M059J (cell line): ENCODE measurements at places on chromosomes 12 and 14.

DNA sequence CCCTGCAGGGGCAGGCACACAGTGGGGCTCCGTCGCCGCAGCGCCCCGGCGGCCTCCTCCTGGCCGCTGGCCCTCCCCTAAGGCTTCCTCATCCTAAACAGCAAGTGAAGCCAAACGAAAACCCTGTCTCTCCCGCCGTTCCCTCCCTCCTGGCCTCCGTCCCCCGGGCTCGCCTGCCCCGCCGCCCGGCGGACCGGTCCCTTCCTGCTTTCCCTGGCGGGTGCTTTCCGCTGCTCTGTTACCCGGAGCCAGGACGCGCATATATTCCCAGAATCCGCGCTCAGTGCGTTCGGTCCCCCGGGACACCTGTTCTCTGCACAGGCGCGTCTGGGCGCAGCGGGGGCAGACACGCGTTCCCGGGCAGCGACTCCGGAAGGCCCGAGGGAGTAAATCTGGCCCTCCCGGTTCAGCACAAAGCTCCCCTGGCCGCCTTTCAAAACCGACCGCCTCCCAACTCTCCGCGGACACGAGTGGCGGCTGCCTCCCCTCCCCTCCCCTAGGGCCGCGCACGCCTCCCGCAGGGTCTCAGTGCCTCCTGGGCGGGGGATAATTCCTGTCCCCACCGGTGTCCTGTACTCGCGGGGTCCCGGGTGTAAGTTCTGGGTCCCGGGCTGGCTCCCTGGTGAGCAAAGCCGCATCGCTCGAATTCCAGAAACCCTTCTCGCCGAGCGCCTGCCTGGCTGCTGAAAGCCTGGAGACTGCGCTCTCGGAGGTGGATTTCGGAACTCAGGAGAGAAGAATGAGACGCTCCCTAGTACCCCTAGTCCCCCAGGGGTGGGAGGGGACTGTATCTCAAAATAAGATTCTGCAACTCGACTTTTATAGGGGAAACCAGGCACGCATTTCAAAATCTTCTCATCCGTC is 21.4 kb upstream of the CEP170B start:
- DNase-seq: no peak

DNA sequence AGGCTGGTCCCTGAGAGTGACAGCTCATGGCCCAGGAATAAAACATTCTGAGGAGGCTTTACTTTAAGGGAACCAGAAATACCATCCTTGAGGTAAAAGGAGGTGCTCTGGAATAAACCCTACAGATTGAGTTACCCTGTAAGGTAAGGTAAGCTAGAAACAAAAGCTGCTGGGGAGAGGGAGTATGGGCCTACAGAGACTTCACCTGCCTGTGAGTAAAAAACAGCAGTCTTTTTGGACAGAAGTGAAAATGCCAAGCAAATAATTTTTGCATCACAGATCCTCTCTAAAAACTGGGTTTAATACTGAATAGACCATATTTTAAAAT is 41.2 kb downstream of the CORO1C start:
- no peak for DNase-seq

DNA sequence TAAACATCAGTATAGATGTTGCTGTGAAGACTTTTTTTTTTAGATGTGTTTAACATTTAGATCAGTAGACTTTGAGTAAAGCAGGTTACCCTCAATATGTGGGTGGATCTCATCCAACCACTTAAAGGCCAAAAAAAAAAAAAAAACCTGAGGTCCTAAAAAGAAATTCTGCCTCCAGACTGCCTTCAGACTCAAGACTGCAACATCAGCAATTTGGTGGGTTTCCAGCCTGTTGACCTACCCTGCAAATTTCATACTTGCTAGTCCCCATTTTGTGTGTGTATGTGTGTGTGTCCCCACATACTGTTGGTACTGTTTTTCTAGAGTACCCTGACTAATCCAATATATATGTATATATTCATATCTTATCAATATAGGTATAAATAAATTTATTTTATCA is 55.6 kb downstream of the OSBPL8 start:
- no peak for DNase-seq

DNA sequence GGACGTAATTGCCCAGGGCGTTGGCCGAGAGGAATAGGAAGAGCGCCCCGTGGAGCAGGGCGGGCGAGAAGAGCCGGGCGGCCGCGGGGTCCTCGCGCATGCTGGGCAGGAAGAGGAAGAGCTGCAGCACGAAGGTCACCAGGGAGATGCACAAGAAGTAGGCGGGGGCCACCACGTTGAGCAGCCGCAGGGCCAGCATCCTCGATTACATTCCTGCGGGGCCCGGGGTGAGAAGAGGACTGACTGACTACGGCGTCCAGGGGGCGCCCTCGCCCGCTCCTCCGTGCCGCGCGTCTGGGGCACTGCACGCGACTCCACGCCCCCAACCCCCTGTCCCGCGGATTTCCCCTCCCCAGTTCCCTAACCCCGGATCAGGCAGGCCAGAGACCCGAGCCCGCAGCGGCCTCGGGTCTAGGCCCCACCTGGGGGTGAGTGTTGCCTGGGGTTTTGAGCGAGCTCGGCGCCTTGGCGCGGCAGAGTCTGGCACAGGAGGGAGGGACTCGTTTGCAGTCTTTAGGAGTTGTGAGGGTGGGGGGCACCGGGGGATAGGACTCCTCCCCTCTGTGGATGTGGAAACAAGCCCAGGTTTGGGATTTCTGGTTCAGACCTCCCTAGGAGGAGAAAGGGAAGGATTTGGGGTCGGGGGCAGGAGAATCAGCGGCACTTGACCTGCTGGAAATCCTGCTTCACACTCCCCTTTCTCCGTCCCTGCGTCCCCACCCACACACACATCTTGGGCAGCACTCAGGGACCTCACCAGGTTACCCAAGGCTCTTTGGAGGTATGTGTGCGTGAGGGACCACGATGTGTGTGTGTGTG is 1.8 kb downstream of the ZDHHC22 start:
- DNase-seq: peak; percentile 22

DNA sequence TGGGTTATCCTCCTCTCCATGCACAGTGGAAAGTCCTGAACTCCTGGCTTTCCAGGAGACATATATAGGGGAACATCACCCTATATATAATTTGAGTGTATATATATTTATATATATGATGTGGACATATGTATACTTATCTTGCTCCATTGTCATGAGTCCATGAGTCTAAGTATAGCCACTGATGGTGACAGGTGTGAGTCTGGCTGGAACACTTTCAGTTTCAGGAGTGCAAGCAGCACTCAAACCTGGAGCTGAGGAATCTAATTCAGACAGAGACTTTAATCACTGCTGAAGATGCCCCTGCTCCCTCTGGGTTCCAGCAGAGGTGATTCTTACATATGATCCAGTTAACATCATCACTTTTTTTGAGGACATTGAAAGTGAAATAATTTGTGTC is 4.4 kb downstream of the SSTR1 start:
- no peak for DNase-seq

DNA sequence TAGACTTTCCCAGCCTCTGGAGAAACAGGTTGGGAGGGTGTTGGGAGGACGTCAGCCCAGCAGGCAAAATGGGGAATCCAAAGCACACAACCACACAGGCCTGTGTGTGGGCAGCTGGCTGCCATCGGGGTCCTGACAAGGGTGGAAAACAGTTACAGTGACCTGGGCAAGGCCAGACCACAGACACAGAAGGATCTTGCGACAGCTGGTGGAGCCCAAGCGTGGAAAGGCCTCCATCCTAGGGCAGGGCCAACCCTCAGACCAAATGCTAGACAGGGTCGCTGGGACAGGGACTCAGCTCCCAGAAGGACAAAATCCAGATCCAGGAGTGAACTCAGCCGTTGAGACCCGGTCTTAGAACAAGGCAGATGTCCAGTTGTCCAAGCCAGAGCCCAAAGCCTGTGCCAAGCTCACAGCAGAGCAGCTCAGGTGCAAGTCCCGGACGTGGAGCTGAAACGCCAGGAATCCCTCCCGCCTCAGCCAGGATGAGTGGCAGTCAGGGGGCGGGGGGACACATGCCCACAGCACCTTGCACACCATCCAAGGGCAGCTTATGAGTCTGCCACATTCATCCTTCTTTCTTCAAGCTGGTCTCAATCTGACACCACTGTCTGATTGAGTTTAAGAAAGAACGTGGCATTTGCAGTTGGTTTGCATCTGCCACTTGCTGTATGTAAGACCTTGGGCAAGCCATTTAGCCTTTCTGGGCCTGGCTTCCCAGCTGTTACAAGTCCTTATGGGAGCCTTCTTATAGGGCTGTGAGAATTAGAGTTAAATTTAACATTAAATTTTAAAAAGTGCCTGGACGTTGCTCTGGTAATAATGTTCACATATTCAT is 37.6 kb downstream of the DEGS2 start:
- DNase-seq: no peak

DNA sequence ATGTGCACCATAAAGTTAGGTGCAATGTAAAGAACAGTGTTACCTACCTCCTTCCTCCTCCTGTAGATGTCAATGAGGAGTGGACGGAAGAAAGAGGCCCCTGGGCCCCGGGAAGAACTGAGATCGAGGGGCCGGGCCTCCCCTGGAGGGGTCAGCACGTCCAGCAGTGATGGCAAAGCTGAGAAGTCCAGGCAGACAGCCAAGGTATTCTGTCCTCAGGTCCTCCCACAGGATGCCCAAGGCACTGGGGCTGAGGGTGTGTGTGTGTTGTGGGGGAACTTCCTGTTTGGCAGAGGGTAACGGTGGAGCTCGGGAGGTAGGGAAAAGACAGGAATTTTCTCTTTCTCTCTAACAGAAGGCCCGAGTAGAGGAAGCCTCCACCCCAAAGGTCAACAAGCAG is 6.4 kb downstream of the ATN1 start:
- peak; percentile 69 for DNase-seq

DNA sequence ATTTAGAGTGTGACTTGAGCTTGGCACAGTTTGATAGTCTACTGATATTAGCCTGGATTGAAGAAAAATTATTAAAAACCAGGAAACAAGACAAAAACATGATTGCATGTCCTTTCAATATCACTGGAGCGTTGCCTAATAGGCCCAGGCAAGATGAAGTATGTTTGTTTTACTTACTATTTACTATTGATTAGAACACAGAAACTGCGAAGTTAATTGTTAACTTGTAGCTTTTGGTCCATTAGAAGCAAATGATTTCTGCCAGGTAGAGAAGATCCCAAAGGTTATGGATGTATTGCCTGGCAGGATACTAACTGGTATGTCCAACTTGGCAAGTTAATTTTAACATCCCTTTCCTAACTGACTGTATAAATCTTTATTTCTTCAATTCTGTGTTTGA is 268.9 kb downstream of the ETNK1 start:
- DNase-seq: no peak

GRCh38 chr12:6553051-6553868 is 2.6 kb downstream of the IFFO1 start:
- DNase-seq: peak; percentile 91

- no peak for DNase-seq
Observed at GRCh38 chr12:39692258-39692853, 72.8 kb upstream of the ABCD2 start.

DNA sequence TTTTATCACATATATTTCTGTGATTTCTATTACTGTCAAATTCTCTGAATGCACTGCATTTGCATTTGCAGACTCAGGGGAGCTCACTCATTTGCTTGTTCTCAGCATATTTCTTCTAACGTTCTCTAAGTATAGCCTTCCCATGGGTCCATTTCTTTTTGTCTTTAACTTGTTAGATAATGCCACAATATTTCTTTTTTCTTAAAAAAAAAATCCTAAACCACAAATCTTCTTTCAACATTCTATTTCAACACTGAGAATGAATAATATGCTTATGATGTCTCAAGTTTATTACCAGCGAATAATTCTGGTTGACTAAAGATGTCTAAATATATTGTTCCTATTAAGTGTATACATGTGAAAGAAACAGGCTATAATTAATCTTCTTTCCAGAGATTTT is 200.2 kb downstream of the ANO6 start:
- DNase-seq: no peak

- no peak for DNase-seq
Observed at GRCh38 chr12:94792693-94793092, 142.3 kb upstream of the TMCC3 start.

- DNase-seq: no peak
Observed at GRCh38 chr14:20971705-20972021, 16.4 kb downstream of the RNASE2 start.

GRCh38 chr14:93047661-93048060 is 68.1 kb downstream of the ITPK1 start:
- DNase-seq: no peak

DNA sequence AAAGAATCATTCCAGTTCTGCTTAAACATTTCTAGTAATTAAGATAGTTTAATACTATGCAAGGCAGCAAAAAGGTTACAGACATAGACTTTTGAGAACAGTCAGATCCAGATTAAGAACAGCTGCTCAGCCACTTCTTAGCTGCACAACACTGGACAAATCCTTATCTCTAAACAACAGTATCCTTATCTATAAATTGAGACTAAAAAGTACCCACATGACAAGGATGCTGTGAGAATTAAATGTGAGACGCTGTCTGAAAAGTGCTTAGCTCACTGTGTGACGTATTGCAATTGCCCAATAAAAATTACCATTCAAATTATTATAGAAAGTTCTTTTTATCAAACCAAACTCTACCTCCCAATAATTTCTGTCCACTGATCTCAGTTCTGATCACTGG is 35.5 kb downstream of the BORCS5 start:
- DNase-seq: no peak

- DNase-seq: peak; percentile 99
Observed at GRCh38 chr12:68497702-68498101, 113.0 kb upstream of the RAP1B start.

DNA sequence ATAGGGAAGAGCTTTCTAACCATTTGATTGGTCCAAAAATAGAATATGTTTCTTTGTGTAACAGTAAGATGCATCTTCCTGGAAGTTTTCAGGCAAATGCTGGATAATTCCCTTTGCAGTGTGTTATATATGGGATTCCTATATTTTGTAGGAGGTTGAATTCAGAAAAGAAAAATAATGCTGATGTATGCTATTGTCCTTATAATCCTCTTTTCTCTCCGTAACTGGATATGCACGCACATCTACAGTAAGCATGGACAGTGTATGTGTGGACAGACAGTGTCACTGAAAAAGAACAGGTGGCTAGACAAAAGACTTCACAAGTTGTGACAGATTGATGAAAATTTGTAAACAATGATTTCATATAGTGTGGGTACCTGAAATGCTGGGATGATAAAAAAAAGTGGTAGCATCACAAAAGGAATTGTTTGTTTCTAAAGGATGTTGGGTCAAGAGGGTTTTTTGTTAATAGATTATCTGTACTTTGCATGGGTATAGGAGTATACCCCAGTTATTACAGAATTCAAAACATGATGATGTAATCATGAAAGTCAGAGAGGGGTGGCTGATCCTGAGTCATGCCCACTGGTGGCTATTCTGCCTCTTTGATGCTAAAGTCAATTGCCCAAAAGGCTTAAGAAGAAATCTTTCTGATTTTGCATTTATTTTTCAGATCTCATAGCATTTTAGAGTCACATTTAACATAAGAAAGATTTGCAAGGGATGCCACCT is 160.7 kb upstream of the TMTC1 start:
- DNase-seq: no peak

- no peak for DNase-seq
Observed at GRCh38 chr12:29086325-29087271, 62.5 kb upstream of the FAR2 start.

GRCh38 chr14:75851574-75851866 is 130.3 kb downstream of the TGFB3 start:
- DNase-seq: no peak

GRCh38 chr14:70002589-70003346 is 123.6 kb downstream of the SMOC1 start:
- DNase-seq: no peak

- DNase-seq: no peak
Observed at GRCh38 chr12:11707535-11707934, 58.1 kb downstream of the ETV6 start.

- DNase-seq: no peak
Observed at GRCh38 chr12:124241776-124242528, 52.9 kb upstream of the RFLNA start.
